Cardiac fibroblast (primary cell): ENCODE measurements at places on chromosomes 7 and 10.

GRCh38 chr10:61284222-61284890, 168.8 kb downstream of the TMEM26 start:
- peak; percentile 80 for DNase-seq

DNA sequence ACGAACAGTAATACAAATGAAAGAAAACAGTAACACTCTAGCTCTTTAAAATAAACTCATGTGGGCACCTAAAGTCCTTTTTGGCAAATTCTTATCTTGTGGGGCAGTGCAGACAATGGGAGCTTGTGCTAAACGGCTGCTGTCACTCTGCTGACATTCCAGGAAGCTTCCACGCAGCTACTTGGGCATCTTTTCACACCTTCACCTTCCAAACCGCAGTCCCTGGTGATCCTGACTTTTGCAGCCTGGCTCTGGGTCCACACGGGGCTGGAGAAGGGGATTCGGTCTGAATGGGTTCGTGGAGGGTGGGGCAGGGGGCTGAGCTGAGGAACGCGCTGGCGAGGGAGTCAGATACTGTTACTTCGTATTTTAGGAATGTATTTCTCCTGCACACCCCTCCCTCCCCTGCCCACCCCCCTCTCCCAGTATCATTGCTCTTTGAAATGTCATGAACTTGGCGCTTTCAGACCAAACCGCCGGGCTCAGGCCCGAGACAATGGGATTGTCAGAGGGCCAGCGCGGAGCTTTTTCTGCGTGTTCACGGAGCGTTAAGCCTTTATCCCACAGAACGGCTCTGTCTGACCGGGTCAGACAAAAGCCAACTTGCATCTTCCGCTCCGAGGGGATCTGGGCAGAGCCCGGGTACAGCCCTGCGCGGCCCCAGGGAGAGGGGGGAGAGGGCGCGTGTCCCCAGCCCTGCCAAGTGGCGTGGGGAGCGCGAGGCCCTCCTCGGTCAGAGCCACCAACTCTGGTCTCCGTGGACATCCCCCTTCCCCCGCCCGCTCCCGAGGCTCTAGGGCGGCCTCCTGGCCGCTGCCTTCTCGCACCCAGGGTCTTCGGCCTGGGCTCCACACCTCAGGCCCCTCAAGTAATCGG, 76.7 kb upstream of the EN2 start:
- DNase-seq, result no peak

- no peak for DNase-seq
Observed at GRCh38 chr7:87596136-87596535, 4.5 kb downstream of the ABCB1 start.

- DNase-seq, result no peak
Observed at GRCh38 chr10:92702301-92702916, 12.7 kb downstream of the HHEX start.

DNA sequence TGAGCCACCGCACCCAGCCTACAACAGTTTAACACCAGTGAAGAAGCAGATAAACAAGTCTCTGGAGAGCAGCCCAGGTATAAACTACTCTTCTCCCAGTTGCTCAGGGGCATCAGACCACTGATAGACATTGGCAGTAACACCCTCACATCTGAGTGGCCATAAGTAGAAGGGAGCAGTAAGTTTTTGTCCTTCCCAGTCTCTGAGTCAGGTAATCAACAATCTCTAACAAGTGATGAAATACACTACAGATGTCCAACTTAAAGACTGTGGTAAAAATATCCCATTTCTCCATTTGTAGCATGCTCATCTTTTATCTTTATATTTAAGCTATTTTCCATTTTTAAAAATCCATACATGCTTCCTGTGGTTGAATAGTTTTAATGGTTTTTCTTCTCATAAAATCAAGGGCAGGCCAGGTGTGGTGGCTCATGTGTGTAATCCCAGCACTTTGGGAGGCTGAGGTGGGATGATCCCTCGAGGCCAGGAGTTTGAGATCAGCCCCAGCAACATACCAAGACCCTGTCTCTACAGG, 78.6 kb downstream of the GSAP start:
- no peak for DNase-seq

GRCh38 chr7:50856806-50857205, 74.1 kb upstream of the GRB10 start:
- peak; percentile 31 for DNase-seq

GRCh38 chr7:129101746-129102145, 42.8 kb upstream of the TSPAN33 start:
- no peak for DNase-seq

DNA sequence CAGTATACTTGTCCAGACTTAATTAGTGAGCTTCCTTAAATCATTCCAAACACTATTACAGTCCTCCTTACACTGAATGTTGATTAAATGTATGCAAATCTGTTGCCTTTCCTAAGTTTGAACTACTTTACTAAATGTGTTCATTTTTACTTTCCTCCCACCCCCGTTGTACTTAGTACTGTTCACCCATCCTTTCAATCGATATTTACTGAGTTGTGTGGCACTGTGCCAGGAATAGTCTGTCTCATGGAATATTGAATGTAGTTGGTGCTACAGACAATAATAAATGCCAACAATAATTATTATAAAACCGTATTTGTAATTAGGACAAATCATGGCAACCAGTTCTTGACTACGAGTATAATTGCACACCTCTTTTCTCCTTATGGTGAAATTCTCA, 335.7 kb downstream of the GPR37 start:
- DNase-seq, result no peak

GRCh38 chr7:137354396-137354795, 10.9 kb upstream of the PTN start:
- DNase-seq, result peak; percentile 45

GRCh38 chr7:138226745-138227279, 150.6 kb downstream of the AKR1D1 start:
- no peak for DNase-seq

DNA sequence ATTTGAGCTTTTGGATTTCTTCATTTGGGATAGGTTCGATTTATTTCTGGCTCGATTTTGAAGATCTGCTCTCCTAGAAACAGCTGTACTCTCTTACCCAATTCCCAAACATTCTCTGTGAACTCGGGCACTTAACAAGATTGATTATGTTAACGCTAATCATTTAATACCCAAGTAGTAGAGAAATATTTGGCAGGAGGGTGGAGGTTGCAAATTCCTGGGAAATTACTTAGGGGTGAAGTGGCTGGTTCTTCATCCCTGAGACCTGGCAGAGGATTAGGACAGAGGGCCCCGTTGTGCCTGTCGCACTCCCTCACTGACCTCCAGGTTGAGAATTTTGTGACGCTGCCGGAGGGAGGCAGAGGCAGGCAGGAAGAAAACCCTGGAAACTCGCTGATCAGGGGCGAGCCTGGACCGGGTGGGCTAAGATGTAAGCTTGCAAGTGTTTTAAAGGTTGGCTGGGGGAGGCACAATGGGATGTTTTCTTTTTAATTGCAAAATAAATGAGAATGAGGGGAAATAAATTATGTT, 182.6 kb downstream of the TCF7L2 start:
- peak; percentile 48 for DNase-seq

DNA sequence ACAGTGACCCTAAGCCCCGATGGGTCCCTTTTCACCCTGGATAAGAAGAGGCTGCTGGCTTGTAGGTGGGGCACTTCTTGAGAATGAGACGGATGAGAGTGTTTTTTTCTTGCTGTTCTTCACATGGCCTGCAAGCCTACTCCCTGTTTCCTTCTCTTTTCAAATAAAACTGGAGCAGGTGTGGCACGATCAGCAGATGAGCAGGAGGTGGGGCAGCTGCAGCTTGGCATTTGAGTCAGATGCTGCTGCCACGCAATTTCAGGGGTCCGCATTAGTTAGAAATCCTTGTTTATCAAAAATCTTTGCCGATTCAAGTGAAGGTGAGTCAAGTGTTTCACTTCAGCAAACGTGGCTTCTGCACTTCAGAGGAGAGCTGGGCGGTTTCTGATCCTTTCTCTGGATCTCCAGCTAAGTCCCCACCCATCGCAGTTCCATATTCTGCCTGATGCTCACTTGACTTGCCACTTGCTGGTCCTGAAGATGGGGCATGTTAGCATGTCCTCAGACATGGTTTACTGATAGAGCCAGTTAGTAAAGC, 20.8 kb downstream of the WDFY4 start:
- no peak for DNase-seq

DNA sequence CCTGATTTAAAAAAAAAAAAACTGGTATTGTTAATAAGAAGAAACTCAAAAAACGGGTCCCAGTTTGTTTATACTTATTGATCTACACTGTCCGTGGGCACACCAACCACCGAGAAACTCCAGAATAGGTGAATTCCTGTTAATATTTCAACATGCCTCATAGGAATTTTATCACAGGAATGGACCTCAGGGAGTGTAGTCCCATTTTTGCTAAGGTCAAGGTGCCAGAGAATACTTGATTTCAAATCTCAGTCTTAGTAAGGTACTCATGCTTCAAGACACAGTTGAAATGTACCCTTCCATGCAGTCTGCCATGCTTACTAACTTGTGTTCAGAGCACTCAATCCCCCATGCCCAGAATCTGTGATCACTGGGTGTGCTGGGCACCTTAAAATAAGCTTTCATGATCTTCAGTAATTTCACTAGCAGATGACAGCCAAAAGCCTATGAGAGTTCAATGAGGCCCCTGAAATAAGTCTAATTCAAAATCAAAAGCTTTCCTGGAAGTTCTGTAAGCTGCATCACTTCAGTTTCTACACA, 385.7 kb downstream of the TNS3 start:
- no peak for DNase-seq

DNA sequence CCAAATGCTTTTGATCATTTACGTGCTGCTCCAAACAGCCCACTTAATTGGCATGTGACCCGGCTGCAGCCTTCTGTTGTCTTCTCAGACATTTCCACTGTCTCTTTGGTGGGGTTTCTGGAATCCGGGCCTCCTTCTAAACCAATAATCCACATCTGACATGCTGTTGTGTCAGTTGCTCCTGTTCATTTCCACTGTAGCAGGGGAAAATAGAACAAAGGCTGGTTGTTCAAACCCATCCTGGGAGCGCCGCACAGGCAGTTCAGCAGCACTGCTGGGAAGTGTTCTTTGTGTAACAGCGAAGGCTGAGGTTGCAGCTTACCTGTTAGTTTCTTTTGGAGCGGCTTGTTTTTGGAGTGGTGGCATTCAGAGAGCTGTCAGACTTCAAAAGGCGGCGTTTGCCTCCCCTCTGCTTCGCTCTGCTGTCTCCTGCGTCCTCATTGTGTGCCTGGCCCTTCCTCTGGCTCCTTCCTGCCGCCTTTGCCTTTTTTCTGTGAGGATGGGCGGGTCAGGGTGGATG, 149.4 kb downstream of the SNX10 start:
- no peak for DNase-seq

DNA sequence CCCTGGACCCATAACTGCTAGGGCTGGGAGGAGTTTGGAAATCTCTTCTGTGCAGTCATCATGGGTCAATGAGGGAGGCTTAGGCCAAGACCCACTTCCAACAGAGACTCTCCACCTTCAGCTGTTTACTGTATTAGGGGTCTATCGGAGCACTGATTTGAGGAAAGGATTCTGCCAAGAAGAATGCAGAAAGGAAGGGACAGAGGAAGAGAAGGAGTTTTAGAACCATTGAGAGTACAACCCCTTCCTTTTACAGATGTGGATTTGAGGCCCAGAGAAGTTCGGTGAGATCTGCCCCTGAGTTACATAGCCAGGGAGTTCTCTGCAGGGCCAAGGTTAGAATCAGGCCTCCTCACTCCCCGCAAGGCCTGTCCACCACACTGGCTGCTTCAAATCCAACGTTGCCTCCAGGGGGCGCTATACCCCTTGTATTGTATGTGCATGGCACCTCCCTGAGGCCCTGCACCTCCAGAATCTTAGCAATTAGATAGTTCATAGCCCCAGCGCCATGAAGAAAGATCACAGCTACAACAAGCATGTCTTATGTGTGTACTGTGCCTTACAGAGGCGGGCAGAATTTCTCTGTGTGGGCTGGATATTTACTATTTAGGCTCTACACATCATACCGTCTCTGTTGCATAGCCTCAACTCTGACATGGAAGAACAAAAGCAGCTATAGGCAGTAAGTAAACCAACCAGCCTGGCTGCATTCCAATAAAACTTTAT, 246.8 kb downstream of the SKIDA1 start:
- peak; percentile 96 for DNase-seq

DNA sequence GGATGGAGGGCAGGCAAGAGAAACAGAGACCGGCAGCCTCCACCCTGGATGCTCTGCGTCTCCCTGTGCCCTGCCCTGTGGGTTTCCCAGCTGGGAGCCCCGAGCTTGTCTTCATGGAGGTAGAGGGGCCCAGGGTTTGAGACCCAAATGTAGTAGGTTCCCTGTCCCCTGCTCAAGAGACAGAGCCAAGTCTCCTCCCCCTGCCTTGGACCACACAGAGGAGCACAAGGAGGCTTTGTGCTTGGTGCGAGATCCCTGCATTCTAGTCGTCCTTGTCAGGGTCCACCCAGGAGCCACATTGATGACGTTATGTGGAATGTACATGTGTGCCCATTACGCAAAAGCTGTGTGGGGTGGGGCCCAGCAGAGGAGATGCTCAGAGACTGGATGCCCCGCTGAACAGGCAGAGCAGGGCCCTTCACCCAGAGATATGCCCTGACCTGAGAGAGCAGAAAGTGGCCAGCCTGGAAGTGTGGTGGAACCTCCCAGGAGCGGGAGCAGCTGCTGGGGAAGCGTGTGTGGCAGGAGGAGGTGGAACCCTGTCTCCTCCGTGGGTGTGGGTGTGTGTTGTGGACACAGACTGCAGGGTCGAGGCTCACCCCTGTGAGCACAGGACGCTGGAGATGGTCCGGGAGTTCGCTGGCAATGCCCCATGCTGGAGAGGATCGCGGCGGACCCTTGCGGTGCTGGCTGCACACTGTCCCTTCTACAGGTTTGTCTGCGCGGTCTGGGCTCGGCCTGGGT, 39.3 kb downstream of the VWA2 start:
- no peak for DNase-seq

DNA sequence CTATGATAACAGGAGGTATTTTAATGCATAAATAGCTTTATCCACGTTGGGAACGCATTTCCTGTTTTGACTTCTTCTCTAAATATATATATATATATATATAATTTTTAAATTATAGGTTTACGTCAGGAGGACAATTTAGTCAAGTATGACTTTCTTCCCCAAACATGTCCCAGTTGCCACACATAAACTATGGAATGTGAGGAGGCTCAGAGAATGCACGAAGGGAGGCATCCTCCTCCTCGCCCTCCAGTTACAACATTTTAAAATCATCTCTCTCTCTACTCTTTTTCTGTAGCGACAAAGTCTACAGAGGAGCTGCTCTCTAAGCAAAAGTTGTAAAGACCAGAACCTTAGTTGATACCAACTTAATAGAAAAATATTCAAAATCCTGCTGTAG, 106.9 kb upstream of the LYZL1 start:
- DNase-seq, result peak; percentile 42

DNA sequence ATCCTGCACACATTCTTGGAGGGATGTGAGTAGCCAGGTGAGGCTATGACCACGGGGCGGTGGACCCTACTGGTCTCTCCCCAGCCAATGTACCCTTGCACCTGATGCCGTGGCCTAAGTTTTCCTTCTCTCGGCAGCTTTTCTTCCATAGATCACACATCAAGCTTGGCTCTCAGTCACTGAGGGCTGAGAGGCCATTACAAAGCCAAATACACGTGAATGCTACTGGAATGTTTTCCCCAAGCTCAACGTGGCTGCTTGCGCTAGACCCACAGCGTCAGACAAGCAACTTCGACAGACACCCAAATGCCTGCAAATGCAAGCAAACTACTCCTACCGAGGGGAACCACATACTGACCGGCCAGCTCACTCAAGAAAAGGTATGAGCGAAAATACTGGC, 83.1 kb downstream of the PRPF18 start:
- no peak for DNase-seq
